A172 (cell line): ENCODE measurements at places on chromosomes 6 and 20. TPM values are rescaled to one million over a fixed set of nuclear protein-coding genes. Genes with fewer than 3 reads are reported as not detected.

The CYP39A1 gene
- total RNA-seq: not detected in 2 replicates

The BPIFA1 gene
- not detected in 2 replicates for total RNA-seq

The HDGFL1 gene
- not detected in 2 replicates for total RNA-seq

The UNC93A gene
- not detected in 2 replicates for total RNA-seq

The OOEP gene
- total RNA-seq: not detected in 2 replicates

The ANKRD6 gene
- 7.9 and 10.7 TPM in 2 replicates for total RNA-seq

The BMP5 gene
- 0.17 TPM in 1 of 2 replicates, not detected in the other for total RNA-seq

The MICA gene
- total RNA-seq: 60.3 and 67.6 TPM in 2 replicates

The PFDN6 gene
- 85.3 and 93.7 TPM in 2 replicates for total RNA-seq

The CEP250 gene
- 18.4 and 21.4 TPM in 2 replicates for total RNA-seq

The TFB1M gene
- 17.9 and 23.0 TPM in 2 replicates for total RNA-seq
